Stimulated activated CD4-positive, alpha-beta T cell treated with anti-CD3 and anti-CD28 coated beads, Interleukin-15, amount 100 ng/mL, for 1 hour (primary cell): ENCODE measurements at places on chromosomes 5 and 9.

- no peak for DNase-seq
Measured at GRCh38 chr9:136518623-136519022, 27.2 kb downstream of the NOTCH1 start.

GRCh38 chr9:119283078-119283794 is 86.0 kb downstream of the BRINP1 start:
- no peak for DNase-seq

DNA sequence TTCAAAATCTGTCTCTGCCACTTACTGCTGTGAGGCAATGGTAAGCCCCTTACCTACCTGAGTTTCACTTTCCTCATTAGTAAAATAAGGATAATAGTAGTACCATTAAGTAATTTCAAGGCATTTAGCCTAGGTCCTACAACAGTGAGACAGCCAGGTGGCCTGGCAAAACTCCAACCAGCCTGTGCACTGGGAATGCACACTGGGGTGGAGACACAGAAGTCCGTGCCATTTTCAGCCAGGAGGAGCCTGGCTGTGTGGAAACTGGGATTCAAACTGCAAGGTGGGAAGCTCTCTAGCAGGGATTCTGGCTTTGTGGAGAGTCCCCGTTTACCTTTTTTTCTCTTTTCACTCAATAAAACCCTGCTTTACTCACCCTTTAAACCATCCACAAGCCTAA is 630.4 kb downstream of the PRELID2 start:
- DNase-seq: no peak

GRCh38 chr9:106738109-106738508 is 124.9 kb upstream of the ZNF462 start:
- no peak for DNase-seq

GRCh38 chr5:112933651-112934365 is 11.8 kb upstream of the REEP5 start:
- DNase-seq: no peak

DNA sequence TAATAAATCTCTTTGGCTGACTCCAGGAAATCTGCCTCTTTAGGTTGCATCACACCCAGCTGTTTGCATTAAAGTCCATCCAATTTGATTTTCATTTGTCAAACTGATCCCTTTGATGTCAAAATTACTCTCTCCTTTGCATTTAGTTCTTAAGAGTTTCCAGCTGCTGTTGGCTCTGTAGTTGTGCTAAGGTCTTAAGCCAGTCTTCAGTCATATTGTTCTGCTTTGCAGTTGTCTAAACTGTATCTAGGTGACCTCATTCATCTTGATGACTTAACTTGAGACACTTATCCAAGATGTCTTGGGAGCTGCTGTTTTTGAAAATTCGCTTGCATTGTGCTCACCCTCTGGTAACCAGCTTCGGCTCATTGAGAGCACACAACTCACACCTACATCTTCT is 386.9 kb upstream of the TLE4 start:
- no peak for DNase-seq

- no peak for DNase-seq
Measured at GRCh38 chr5:178377583-178378270, 145.1 kb upstream of the PHYKPL start.
